GM18507 (cell line): ENCODE measurements at places on chromosomes 7 and 10.

GRCh38 chr10:7233259-7233991 is 177.4 kb downstream of the SFMBT2 start:
- DNase-seq = no peak

DNA sequence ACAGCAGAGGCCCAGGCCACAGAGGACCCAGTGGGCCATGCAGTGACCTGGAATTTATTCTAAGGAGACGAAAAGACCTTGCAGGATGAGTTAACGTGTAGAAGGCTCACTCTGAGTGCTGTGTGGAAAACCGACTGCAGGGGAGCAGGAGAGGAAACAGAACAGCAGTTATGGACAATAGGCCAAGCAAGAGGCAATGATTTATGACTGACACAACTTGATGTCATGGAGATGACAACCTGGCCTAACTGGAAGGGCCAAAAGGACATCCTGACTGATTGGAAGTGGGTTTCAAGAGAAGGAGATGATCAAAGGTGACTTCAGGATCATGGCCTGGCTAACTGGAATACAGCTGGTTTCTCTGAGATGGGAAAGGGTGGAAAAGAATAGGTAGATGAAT is 70.2 kb upstream of the RAPGEF5 start:
- no peak for DNase-seq

DNA sequence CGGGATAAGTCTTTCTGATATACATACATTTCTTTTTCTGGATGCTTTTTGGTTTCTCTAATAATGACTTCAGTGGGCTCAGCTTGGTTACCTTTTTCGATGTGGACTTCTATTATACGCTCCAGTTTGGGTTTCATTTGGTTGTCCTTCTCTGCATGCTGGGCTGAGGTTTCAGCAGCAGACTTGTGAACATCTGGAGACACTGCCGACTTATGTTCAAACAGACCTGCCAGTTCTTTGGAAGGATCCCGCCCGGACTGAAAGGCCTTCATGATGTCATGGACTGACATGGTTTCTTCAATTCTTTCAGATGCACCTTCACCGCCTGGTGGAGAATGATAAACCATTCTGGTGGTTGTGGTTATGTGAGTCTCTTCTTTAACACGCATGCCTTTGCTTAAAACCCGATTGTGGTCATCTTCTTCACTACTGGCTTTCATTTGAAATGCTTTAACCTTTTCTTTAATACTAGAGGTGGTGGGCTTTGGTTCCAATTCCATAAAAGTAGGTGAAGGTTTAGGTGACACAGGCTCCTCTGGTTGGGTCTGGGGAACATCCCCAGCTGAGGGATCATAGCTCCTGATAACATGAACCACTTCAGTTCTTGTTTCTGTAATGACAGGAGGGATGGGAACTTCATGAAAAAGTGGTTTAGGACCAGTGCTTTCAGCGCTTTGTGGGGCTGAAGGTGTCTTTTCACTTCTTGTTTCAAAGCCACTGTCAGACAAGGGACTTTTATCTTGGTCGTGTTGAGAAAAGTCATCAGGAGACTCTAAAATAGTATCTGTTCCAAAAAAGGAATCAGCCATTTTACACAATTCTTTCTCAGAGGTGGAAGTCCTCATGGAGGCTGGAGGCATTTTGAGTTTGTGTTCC is 167.7 kb upstream of the CCDC6 start:
- DNase-seq = peak; percentile 18

GRCh38 chr10:64101606-64102263 is 580.5 kb downstream of the REEP3 start:
- DNase-seq = no peak

DNA sequence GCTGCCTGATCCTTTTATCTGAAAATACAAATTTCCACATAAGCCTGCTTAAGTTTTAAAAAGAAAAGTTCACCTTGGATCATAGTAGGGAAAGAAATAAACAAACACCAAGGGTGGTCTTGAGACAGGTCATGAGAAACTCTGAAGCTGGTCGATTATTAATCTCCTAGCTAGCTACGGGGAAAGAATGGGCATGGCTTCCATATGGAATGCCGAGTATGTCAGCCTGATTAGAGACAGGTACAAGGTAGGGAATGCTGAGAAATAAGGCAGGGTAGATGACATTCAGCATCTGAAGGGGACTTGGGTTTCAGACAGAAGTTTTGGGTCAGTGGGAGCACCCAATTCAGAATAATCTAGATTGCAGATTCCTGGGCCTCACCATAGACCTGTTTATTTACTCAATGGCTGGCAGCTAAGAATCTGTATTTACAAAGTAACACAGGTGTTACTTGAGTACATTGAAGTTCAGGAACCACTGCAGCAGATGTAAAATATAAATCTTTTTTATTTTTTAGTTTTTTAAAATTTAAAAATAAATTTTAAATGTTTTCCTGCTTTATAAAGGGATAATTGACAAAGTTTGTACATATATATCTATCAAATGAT is 49.0 kb downstream of the SCIN start:
- no peak for DNase-seq

GRCh38 chr10:102150970-102151773 is 1.0 kb upstream of the NOLC1 start:
- no peak for DNase-seq

DNA sequence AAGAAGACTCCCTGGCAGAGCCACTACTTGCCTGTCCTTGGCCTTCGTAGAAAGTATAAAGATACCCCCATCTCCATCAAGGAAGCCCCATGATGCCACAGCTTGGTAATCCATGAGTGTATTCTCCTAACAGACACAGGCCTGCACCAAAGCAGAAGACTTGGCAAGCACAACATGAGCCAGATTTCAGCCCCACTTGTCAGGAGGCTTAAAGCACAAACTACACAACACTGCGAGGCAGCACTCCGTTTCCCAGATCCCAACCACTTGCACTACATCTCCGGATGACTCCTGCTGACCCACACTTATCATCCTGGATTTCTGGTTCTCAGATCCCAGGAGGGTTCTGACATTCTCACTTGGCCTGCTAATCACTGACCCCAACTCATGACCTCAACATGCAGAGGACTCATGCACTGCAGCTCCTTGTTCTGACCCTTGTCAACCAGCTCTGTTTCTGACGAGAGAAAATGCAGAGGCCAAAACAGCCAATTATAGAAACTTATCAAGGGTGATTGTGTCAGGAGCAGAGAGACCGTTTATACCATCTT is 100.8 kb downstream of the RELN start:
- no peak for DNase-seq

- no peak for DNase-seq
Observed at GRCh38 chr10:34866848-34867247, 51.8 kb upstream of the PARD3 start.

GRCh38 chr7:155987681-155988235 is 175.5 kb upstream of the SHH start:
- no peak for DNase-seq

DNA sequence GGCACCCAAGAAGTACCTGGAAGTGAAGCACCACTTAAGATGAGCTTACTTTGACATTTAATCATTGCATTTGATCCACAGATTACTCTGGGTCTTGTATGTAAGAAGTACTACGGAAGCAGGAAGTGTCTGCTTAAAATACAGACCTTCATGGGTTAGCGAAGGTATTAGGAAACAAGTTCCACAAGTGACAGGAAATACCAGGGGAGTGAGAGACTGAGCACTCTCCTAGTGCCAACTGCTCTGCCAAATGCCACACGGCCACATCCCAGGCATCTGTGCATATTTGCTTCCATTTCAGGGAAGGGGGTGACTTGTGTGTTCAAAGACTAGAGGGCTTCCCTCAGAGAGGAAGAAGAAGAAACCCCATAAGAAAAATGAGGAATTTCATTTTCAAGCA is 57.2 kb upstream of the ANK3 start:
- DNase-seq = no peak

GRCh38 chr10:18532881-18533535 is 118.4 kb downstream of the NSUN6 start:
- no peak for DNase-seq

- DNase-seq = no peak
Observed at GRCh38 chr7:106704000-106704840, 43.3 kb upstream of the CCDC71L start.

DNA sequence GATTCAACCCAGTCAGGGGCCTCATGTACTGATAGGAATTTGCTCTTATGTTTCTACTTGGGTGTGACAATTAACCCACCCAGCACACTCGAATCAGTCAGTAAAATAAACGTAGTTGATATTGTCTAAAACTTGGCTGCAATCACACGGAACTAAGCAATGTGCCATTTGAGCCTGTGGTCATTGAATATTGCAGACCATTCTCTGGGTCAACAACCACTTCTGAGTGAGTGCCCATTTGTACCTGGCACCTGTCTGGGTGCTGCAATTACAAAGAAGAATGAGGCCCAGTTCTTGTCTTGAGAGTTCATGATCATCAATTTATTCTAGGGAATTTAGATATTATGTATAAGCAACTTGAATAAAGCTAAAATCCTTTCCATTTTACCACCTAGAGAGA is 29.8 kb downstream of the NPY start:
- DNase-seq = no peak

- no peak for DNase-seq
Observed at GRCh38 chr10:103895411-103896186, 22.4 kb downstream of the STN1 start.

DNA sequence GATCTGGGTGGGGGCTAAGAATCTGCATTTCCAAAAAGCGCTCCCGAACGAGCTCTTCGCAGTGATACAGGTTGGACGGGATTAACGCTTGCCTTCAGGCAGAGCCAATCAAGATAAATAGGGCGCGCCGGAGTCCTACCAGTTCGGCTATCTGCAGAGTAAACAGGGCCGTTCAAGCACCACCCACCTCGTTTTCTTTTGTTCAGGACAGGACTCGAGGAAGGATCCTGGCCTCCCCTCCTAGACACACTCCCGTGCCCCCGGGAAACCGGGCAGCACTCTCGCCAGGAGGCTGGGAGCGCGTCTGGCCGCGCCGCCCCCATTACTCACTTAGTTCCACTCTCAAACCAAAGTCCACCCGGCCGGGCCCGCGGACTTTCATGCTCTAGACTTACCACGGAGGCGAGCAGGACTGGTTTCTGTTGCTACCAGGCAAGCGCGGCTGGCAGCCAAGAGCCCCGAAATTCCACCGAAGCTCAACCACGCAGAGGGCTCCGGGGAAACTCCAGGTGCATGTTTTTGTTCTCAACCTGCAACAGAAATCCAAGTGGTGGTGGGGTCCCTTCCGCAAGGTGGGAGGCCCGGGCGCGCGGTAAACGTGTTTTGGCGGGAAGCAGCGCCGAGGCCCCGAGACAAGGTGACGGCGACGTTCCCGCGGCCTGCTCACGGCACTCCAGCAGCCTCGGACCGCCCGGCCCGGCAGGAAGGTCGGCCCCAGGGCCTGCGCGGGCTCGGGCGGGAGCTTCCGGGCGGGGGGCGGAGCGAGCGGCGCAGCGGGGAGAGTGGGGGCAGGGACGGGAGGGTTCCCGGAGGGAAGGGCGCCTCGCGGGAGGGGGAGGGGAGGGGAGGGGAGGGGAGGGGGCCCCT is 12.7 kb downstream of the HNRNPF start:
- DNase-seq = peak; percentile 71

- DNase-seq = no peak
Observed at GRCh38 chr10:131708225-131708880, 192.5 kb upstream of the PPP2R2D start.

DNA sequence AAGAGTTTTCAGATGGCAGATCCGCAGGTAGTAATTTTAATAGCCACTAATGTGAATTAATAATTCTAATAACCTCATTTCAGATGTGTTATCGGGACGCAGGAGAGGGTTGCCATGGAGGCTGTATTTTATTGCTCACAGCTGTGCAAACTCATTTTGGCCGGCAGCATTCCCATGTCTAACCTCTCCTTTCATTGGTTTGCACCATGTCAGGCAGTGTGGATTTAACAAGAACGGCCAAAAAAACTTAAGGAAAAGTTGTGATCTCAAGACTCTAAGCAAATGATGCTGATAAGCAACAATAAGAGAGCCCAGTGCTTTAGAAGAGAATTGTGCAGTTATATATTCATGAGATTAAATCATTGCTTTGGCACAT is 88.7 kb upstream of the NRP1 start:
- no peak for DNase-seq

GRCh38 chr7:1323178-1324027 is 90.7 kb downstream of the UNCX start:
- DNase-seq = no peak

DNA sequence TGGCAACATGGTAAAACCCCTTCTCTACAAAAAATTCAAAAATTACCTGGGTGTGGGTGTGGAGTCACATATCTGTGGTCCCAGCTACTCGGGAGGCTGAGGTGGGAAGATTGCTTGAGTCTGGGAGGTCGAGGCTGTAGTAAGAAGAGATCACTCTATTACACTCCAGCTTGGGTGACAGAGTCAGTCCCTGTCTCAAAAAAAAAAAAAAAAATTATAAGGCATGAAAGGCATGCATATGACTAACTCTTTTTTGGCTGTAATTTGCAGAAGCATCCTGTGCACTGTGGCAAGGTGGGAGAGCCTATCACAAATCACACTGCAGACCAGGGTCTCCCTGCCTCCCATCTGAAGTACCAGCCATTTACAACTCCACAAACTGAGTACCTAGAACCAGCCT is 14.1 kb upstream of the MYPN start:
- no peak for DNase-seq

DNA sequence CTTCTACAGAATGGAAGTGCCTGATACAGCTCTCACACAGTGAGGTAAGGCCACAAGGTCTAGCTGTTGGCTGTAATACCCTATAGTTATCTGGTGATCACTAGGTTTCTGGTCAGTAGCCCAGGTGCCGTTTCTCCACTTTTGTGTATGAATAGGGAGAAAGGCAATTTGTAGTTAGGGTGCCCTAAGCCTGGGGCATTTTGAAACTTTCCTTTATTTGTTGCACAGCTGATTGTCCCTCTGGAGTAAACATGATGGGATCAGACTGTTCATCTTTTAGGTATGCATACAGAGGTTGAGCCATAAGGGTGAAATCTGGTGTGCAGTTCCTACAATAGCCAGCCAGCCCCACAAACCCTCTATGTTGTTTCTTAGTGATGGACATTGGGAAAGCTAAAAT is 112.4 kb downstream of the ANKRD26 start:
- DNase-seq = no peak

GRCh38 chr7:36795451-36796021 is 71.2 kb upstream of the AOAH start:
- no peak for DNase-seq

DNA sequence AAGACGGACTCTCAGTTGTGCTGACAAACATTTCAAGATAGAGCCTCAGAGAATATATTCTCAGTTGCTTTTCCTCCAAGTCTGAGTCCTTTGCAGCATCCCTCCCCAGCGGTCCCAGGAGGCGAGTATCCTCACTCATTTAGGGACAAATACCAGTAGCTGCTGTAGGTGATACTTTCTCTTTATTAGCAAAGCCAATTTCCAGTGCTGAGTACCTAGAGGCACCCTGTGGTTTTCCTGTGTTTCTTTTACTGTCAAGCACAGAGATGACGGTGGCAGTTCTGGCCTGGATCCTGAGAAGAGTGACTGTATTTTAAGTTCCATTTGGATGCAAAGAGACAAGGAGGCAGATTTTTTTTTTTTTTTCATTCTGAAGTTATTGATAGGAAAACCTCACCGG is 1058.4 kb downstream of the SORCS3 start:
- DNase-seq = no peak

- no peak for DNase-seq
Observed at GRCh38 chr10:71038921-71039320, 150.6 kb upstream of the PCBD1 start.
